Activated CD4-positive, alpha-beta T cell treated with anti-CD3 and anti-CD28 coated beads, Interleukin-2, amount 10 ng/mL, durations not matched to agents 7 days and 5 days (primary cell): ENCODE measurements at places on chromosomes 13 and 19. TPM values are rescaled to one million over a fixed set of nuclear protein-coding genes. Genes with fewer than 3 reads are reported as not detected.
A peak's percentile ranks its signal among the peaks of the same experiment; 100 is the strongest.

DNA sequence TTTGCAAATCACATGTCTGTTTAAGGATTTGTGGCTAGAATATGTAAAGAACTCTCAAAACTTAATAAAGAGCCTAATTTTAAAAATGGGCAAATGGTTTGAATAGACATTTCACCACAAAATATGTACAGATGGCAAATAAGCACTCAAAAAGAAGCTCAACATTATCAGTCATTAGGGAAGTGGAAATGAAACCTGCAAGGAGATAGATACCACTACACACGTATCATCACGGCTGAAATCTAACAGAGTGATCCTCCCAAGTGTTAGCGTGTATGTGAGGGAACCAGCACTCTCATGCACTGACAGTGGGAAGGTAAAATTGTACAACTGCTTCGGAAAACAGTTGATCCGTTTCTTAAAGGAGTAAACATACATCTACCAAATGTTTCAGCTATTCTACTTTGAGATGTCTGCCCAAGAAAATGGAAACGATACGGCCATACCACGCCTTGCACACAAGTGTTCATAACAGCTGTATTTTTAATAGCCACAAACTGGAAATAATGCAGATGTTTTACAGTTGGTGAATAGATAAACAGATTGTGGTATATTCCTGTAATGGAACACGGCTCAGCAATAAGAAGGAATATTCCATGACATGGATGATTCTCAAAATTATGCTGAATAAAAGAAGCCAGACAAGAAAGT lies 14.5 kb downstream of the ARHGEF7 start:
- H3K4me3 ChIP-seq = no peak overlapping the region
- H3K36me3 ChIP-seq = no peaks in the 10 kb centered on the region
- H3K27ac ChIP-seq = no peak overlapping the region
- peaks cover 13% of the 10 kb centered on the region for H3K27me3 ChIP-seq

DNA sequence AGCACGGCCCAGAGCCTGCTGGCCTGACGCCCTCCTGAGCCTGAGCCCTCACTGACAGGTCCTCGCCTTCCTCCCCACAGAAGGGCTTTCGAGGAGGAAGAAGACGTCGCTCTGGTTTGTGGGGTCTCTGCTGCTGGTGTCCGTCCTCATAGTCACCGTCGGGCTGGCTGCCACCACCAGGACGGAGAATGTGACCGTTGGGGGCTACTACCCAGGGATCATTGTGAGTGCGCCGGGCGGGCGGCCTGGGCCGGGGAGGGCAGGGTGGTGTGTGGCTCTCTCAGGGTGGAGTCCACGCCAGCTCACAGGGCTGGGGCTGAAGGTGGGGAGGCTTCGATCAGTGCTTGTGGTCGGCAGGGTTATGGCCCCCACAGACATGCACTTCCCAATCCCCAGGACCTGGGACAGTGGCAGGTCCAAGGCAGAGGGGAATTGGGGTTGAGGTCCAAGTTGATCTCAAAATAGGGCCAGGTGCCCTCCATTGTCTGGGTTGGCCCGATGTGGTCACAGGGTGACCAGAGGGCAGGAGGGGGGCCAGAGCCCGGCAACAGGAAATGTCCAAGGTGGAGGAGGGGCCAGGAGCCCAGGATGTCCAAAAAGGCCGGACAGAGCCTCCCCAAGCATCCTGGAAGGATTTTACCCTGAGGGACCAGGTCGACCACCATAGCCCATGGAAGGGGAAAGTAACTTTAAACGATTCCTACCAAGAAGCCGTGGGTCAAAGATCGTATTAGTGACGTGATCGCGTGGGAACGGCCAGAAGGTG lies 7.2 kb downstream of the TMEM255B start:
- no peak overlapping the region for H3K27ac ChIP-seq
- no peak overlapping the region for H3K4me3 ChIP-seq
- no peaks in the 10 kb centered on the region for H3K4me1 ChIP-seq
- peaks cover 17% of the 10 kb centered on the region for H3K27me3 ChIP-seq
- H3K36me3 ChIP-seq = no peaks in the 10 kb centered on the region

DNA sequence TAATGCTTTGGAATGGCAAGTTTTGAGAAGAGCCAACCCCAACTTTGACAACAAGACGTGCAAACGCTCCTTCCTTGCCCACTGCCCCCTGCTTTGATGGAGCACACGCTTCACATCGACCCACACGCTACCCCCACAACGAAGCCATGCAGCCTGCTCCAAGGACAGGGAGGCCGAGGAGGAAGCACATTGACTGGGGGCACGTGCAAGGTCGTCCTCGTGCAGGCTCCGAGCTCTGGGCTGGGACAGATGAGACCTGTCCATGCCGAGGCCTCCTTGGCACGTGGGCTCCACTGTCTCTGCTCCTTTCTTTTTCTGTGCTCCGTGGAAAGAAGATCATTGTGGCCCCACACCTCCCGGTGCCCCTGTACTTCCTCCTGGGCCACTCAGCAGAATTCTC lies 309.0 kb downstream of the TEX29 start:
- H3K4me3 ChIP-seq = no peak overlapping the region
- H3K27ac ChIP-seq = no peak overlapping the region
- DNase-seq = no peak
- H3K4me1 ChIP-seq = no peaks in the 10 kb centered on the region
- H3K36me3 ChIP-seq = no peaks in the 10 kb centered on the region
- H3K27me3 ChIP-seq = no peaks in the 10 kb centered on the region

ZNF560 gene
- total RNA-seq = 0.06 TPM

TGFBR3L gene
- 1.4 TPM for total RNA-seq

CCDC70 gene
- not detected for total RNA-seq

DNA sequence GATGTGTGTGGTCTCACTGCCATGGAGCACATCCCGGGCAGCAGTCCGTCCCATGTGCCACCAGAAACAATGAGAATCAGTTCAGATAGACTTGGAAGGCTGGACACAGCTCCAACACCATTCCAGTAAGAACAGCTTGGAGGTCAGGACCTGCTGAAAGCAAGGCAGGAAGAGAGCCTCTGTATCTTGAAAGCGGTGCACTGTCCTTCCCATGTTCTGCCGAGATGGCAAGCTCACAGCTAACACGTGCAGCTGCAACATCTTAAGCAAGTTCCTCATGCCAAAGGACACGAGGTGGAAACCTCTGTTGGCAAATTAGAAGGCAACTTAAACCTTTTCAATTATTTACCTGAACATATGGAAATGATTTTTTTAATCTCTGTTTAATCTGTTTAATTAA lies 175.4 kb downstream of the DLEU7 start:
- H3K36me3 ChIP-seq = no peaks in the 10 kb centered on the region
- no peak overlapping the region for H3K27ac ChIP-seq
- H3K27me3 ChIP-seq = peaks cover 1% of the 10 kb centered on the region
- no peak overlapping the region for H3K4me3 ChIP-seq
- DNase-seq = no peak
- H3K4me1 ChIP-seq = no peaks in the 10 kb centered on the region

- H3K4me3 ChIP-seq = no peak overlapping the region
- no peak overlapping the region for H3K27ac ChIP-seq
- H3K27me3 ChIP-seq = no peaks in the 10 kb centered on the region
- no peaks in the 10 kb centered on the region for H3K36me3 ChIP-seq
Measured at GRCh38 chr13:58376775-58377174, 745.2 kb downstream of the PCDH17 start.

- DNase-seq = no peak
- H3K36me3 ChIP-seq = no peaks in the 10 kb centered on the region
- H3K4me3 ChIP-seq = no peak overlapping the region
- H3K27ac ChIP-seq = no peak overlapping the region
Measured at GRCh38 chr19:55447421-55448174, 4.5 kb upstream of the SHISA7 start.

- no peaks in the 10 kb centered on the region for H3K36me3 ChIP-seq
- H3K27ac ChIP-seq = no peak overlapping the region
- no peaks in the 10 kb centered on the region for H3K4me1 ChIP-seq
- H3K4me3 ChIP-seq = no peak overlapping the region
- no peaks in the 10 kb centered on the region for H3K27me3 ChIP-seq
- DNase-seq = no peak
Measured at GRCh38 chr19:30896554-30896953, 452.7 kb downstream of the TSHZ3 start.

MCEMP1 gene
- not detected for total RNA-seq

DNA sequence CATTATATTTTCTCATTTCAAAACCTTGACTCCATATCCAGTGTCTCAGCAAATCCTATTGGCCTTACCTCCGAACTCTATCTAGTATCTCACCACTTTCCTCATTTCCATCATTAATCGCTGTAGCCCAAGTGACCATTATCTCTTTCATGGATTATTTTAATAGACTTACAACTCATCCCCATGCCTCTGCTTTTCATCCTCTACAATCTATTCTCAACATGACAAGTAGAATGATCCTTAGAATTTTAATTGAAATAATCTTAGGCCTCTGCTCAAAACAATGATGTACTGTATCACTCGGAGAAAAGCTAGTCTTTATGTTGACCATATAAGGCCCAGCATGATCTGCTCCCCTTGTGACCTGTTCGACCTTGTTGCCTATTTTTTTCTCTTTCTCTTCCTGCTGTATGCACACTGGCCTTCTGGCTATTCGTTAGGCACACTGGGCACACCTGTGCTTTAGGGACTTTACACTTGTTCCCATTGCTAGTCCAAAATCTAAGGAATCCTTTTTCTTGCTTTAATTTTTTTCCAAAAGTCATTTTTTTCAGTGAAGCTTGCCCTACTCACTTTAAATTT lies 21.4 kb downstream of the DNAJC15 start:
- H3K4me3 ChIP-seq = peak overlapping the region; percentile 38
- H3K27me3 ChIP-seq = no peaks in the 10 kb centered on the region
- no peak for DNase-seq
- H3K27ac ChIP-seq = peak overlapping the region; percentile 88

DNA sequence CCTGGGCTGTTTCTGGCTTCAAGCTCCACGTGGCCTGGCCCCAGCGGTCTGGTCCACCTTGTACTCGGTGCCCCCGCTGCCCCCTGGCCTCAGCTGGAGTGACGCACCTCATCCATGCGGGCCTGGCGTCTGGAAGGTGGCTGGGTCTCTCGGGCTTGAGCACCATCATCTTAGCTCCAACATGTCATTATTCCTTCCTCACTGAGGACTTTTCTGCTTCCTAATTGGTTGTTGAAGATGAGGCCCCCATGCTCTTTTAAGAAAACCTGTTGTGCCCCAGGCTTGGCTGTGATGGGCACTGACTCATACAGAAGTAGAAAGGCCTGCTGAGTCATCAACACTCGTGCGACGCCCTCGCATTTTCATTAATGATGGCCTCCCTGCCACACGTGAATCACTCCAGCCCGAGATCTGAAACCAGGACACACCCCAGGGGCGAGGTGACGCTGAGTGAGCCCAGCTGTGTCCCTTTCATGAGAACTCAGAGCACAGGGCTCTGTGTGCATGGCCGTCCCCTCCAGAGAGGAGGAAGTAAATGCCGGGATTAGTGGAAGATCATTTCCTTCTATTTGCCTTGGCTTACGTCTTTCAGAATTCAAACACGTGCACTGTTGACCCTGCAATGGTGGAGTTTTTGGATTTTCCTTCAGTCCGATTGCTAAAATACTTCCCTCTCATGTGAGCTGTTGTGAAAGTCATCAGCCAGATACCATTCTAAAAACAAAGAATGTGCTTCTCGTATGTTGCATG lies 14.0 kb upstream of the GJA3 start:
- H3K4me3 ChIP-seq = no peak overlapping the region
- no peaks in the 10 kb centered on the region for H3K36me3 ChIP-seq
- H3K27ac ChIP-seq = no peak overlapping the region
- peaks cover 6% of the 10 kb centered on the region for H3K4me1 ChIP-seq

GFY gene
- not detected for total RNA-seq

- H3K27me3 ChIP-seq = no peaks in the 10 kb centered on the region
- DNase-seq = no peak
- no peak overlapping the region for H3K27ac ChIP-seq
- no peak overlapping the region for H3K4me3 ChIP-seq
- H3K36me3 ChIP-seq = no peaks in the 10 kb centered on the region
Measured at GRCh38 chr13:86298725-86299124, 499.5 kb upstream of the SLITRK6 start.

DNA sequence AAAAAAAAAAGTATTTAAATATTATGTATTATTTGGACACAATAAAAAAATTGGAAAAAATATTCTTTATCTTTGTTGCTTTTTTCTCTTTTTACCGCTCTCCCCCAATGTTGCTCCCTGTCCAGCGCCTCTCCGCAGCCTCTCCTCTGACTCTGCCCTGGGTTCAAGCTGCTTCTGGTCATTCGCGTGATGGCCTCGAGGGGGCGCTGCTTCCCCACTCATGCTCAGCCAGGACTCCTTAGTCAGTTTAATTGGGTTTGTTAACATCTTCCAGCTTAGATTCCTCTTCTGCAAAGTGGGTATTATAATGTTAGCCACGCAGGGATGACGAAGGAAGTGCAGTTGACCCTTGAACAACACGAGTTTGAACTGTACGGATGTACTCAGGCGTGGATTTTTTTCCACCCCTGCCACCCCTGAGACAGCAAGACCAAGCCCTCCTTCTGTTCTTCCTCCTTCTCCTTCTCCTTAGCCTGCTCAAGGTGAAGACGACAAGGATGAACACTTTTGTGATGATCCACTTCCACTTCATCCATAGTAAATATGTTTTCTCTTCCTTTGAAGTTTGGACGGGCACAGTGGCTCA lies 4.9 kb upstream of the NWD1 start:
- H3K27ac ChIP-seq = no peak overlapping the region
- peak; percentile 48 for DNase-seq
- H3K4me3 ChIP-seq = no peak overlapping the region

DNA sequence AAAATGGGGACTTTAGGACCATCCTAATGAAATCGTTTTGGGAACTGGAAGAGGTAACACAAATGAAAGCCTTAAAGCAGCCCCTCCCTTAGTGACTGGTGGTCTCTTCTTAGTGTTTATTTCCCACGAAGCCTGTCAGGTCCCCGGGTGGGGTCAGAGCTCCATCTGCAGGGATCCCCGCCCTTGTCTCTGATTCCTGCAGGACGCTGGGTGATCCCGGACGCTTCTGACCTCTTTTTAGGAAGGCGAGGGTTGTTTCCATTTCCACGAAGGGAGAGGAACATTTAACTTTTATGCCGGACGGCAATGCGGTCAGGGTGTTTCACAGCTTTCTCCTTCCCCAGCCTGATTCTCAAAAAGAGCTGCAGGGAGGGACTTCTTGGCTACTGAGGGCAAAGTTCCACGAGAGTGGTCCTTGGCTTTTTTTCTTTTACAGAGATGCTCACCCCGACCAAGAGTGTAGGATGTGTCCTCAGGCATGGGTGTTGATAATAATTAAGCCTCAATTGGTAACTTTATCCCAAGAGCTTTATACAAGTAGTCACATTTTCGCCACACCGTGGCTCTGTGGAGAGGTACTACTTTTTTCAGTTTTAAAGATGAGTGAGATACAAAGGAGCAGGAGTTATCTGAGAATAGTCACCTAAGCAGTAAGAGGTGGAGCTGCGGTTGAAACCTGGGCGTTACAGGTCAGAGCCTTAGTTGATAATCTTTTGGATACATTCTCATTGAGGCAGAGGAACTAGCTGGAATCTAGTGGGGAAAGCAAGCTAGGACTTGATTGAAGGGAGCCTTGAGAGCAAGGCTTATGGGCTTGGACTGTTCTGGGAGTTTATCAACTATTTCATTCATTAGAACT lies 813 bp downstream of the ZNF284 start:
- no peak for DNase-seq
- no peaks in the 10 kb centered on the region for H3K27me3 ChIP-seq
- peak overlapping the region; percentile 79 for H3K27ac ChIP-seq
- H3K4me3 ChIP-seq = peak overlapping the region; percentile 79
- H3K36me3 ChIP-seq = peaks cover 28% of the 10 kb centered on the region
